Naive thymus-derived CD8-positive, alpha-beta T cell (primary cell): ENCODE measurements at places on chromosomes 16 and 17.

DNA sequence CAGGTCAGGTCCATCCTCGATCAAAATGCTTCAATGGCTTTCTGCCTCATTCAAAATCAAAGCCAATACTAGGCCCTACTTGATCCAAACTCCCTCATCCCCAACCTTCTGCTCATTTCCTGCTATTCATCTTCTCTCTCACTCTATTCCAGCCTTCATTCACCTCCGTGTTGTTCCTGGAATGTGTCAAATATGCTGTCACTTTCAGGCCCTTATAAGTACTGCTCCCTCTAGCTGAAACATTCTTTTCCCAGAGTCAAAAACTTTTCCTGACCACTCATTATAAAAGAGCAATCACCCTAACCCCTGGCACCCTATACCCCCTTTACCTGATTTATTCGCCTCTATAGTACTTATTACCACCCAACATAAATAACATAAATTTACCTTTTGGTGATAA is 303.7 kb upstream of the PMFBP1 start:
- no peak for DNase-seq

DNA sequence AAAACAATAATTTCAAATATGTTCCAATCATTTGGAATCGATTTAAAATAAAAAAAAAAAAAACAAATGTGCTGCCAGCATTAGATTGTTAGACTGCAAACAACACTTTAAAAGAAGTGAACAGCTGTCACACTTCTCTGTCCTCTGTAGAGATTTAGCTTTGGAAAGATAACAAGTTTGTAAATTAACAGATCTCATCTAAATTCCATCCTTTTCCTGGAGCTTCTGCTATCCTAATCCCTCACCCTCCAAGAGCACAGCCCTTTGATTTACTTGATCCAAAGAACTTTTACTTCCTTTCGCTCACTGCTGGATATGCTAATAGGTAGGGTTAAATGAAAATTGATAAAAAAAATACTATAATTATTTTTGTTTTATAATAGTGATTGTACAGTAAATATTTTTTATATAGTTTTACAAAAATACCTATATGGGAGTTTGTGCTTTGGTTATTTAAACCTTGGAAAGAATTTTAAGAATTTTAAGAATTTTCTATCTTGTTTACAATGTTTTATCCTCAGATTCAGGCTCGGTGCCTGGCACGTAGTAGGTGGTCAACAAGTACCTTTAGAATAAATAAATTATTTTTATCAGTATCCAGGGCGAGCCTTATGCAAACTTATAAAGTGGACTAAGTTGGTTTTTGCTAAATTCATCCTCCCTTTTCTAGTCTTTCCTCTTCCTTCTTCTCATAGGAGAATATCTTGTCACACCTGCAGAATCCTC is 21.6 kb downstream of the MAP2K6 start:
- no peak for DNase-seq

DNA sequence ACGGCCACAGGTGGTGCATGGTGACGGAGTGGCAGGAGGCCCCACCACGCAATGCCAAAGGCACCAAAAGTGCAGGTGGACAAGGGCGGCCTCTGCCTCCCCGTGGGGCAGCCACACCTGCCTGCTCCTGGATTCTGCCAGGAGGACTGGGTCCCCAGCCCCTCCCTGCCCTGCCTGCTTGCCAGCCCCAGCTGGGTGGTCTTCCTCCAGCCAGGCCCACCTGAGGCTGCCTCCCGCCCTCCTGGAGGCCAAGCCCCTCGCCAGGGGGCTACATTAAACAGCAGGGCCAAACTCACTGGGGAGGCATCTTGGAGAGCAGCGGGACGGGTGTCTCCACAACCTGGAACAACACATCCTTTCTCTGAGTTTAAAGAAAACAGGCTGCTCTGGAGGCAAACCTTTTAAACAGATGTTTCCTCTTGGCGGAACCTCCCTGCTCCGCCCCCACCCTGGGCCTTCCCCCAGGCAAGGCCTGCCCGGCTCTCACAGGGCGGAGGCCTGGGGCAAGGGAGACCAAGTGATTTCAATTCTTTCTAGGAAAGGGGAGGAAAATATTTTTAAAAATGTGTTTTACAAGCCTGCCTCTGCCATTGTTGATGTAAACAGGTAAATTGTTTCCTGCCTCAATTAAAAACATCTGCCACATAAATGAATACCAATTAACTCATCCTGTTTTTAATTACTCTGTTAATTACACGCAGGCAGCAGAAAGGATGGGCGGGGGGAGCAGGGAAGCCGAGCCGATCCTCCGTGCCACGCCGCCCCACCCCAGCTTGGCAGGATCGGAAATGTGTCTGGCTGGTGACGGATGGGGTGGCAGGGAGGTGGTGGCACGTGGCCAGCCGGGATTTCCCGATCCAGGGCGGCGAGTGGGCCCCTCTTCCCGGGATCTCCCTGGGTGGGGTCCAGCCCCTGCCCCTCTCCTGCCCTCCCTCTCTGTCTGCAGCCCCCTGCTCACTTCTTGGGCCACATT is 54.4 kb upstream of the PABPN1L start:
- no peak for DNase-seq

GRCh38 chr17:74530831-74531150 is 484 bp downstream of the CD300LB start:
- DNase-seq, result no peak

GRCh38 chr17:71237903-71238538 is 882.8 kb upstream of the SOX9 start:
- DNase-seq, result no peak

GRCh38 chr16:82991966-82992675 is 365.4 kb downstream of the CDH13 start:
- DNase-seq, result no peak

- peak; percentile 49 for DNase-seq
Measured at GRCh38 chr17:77319211-77320043, 178.7 kb downstream of the SEC14L1 start.

DNA sequence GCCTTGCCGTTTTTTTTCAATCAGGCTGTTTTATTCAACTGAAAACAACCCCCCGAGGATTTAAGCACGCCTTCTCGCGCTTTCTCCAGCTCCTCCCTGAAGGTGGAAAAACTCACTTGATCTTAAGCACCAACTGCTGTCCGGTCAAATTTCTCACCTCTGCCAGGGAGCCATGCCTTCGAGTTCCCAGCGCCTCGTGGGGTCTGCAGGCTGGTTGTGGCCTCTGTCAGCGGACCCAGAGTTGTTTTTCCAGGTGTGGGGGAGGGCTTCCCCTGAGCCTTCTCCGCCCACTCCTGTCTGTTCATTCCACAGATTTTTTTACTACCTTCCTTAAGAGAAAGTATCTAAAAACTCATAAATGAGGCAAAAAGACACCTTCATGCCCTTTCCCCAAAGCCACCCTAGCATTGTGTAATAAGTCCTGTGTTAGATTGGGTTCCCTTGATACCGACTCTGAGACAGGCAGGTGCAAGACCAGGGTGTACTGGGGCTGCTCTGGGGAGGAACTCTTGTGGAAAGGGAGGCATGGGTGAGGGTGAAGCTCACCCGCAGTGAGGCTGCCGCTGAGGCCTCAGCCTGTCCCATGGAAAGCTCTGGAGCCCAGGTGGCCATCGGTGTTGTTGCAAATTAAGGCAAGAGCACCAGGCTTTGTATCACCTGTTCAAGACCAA is 101.6 kb downstream of the AXIN2 start:
- no peak for DNase-seq

- DNase-seq, result no peak
Measured at GRCh38 chr17:82287868-82288801, 14.6 kb upstream of the CSNK1D start.

DNA sequence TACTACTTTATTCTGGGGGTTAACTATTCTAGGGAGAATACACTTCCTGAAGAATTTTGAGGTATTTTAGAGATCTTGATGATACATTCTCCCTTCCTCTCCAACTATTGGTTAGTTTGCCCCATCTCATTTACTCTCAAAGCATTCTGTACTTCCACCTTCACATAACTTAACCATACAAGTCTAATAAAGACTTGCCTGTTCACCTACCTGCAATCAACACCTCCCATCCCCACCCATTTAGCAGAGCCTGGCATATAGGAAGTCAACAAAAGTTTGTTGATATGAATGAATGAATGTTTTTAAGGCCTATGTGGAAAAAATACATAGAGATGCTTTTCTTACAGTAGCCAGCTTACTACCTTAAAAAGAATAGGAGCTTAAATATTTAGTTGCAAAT is 50.8 kb downstream of the MYO1D start:
- no peak for DNase-seq

- DNase-seq, result no peak
Measured at GRCh38 chr17:46143827-46144236, 49.4 kb downstream of the KANSL1 start.

GRCh38 chr16:49855822-49856671 is at the start of gene ZNF423:
Gene ZNF423 (minus strand): TSS chr16:49856112. CDS start chr16:49855774, 338 bp downstream.
- DNase-seq, result no peak

DNA sequence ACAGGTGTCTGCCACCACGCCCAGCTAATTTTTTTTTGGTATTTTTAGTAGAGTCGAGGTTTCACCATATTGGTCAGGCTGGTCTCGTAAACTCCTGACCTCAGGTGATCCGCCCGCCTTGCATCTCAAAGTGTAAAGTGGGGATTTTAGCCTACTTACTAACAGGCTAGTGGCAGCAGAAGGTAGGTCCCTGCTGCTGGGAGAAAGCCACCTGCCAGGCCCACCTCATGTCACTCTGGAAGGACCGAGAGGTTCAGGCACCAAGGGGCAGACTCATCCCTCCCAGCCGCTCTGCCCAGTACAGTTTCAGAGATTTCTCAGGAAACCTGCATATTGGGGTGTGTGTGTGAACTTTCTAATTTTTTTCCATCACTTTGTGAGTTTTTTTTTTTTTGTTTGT is 2.1 kb upstream of the RCVRN start:
- DNase-seq, result no peak

GRCh38 chr16:12811441-12812383 is 8.0 kb upstream of the CPPED1 start:
- DNase-seq, result no peak

GRCh38 chr16:87308826-87309225 is 8.4 kb downstream of the C16orf95 start:
- DNase-seq, result no peak

DNA sequence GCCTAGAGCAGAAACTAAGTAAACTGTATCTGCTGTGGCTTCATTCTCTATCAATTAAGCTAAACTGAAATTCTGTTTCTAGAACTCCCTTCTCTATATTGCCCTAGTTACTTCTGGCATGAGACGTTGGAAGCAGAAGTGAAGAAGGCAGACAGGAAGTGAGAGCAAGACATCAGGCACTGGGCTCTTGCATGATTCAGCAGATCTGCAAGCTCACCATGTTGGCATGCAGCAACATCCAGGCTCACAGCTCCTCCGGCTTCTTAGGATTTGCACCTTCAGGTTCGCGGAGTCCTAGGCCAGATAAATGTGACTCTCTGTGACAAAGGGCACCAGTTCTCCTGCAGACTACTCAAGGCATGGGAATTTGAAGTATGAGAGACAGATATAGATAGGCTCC is 148.3 kb downstream of the CDH8 start:
- no peak for DNase-seq

DNA sequence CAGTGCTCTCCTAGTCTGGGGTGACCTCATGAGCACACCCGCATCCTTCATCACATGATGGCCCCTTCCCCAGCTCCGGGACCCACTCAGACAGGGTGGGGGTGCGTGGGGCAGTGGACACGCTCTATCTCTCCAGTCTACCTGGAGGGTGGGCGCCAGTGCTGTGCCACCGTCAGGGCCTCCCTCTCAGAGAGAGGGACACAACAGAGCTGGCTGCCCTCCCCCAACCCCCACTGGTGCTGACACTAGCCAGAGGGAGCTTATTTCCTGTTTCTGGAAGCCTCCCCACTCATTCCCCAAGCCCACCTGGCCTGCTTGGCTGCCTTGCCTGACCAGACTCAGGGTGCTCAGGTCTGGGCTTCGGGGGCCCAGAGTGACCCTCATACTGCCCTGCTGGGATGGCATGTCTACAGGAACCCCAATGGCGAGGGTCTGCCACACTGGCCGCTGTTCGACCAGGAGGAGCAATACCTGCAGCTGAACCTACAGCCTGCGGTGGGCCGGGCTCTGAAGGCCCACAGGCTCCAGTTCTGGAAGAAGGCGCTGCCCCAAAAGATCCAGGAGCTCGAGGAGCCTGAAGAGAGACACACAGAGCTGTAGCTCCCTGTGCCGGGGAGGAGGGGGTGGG is 8.2 kb downstream of the CES2 start:
- no peak for DNase-seq

DNA sequence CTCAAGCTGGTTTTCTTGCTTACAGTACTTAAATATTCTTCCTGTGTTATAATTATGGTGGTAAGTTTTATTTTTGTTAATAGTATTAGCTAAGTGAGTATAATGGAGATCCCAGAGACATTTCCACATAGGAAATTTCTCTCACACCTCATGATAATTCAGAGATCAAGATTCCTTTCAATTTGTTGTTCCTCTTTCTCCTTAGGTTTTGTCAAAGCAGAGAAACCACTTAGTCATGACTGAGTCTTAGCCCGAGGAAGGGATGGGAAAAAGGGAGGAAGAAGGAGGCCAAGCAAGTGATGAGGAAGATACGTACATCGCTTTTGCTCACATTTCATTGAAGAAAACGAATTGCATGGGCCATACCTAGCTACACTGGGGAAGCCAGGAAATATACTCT is 18.4 kb downstream of the ESRP2 start:
- DNase-seq, result no peak

- DNase-seq, result no peak
Measured at GRCh38 chr16:87675111-87675719, 72.9 kb downstream of the JPH3 start.

DNA sequence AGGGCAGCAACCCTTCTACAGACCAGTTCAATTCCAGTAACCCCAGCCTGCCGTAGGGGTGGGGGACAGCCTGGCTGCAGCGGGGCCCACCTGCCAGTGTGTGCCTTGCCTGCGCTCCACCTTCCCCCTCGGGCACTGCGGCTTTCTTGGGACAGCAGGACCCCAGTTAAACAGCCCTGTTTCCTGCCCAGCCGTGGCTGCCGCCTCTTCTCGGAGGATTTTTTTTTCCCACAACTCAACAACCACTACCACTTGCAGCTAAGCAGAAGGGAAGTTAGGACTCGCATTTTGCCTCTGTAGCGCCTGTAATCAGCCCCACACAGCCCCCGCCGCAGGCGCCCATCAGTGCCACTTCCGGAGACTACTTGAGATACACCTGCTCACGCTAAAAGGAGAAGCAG is 76.1 kb downstream of the RAI1 start:
- DNase-seq, result peak; percentile 53

DNA sequence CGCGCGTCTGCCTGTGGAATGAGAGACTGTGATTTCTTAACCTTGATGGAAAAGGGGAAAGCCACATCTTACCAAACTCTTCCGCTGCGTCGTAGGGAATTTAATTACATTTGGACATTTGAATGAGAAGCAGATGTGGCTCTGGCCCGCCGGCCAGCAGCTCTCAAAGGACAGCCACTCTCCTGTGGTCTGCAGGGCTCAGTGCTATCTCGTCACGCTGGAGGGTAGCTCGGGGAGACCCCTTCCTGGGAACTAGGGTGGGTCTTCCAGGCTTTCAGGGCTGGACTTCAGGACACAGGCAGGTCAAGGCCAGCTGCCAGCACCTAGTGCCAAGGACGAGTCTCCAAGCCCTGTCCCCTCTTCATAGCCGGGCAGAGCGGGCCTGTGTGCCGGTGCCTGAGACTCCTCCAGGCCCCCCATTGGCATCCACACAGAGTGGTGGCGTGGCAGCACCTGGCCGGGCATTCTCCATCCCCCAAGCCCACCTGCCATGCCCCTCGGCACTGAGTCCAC is 15.9 kb upstream of the TBX2 start:
- peak; percentile 7 for DNase-seq
